ENCODE measurements at places on chromosomes 3 and 15.

DNA sequence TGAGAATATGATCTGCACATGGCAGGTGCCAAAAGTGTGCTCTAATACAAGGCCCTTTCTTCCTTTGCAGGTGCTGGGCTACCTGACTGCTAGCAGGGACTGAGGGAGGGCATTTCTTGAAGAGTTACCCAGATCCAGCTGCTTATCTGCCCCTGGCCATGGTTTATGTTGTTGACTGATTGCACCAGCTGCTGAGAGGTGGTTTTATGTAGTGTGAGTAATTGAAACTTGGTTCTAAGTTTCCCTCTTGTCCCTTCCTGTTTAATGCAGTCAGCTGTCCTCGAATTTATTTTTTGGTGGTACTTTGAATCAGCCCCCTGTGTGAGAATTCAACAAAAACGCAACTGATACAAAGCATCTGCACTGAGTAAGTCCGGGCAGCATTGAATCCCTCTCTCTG, 288.3 kb upstream of the C2CD4B start:
- no peak for DNase-seq

DNA sequence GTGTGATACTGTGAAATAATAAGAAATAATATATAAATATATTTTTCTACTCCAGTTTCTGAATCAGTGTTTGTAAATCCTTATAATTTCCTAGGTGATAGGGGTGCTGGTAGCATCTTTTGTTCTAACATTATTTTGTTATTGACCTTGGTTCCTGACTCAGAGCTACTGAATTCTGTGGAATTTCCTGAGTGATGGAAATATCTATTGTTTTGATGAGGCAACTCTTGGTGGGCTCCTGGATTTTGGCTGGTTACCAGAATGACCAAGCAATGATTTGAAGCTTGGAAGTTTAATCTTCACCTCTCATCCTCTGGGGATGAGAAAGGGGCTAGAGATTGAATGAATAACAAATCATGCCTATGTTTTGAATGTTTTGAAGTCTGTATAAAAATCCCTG, 377.3 kb downstream of the LPP start:
- DNase-seq = no peak

- DNase-seq = no peak
These were observed 10.6 kb downstream of the RBMS3 start for GRCh38 chr3:29291260-29291981.

- no peak for DNase-seq
These were observed 278.0 kb downstream of the ZBBX start for GRCh38 chr3:167102071-167102470.

GRCh38 chr15:98190914-98191313, 230.4 kb downstream of the ARRDC4 start:
- DNase-seq = no peak

DNA sequence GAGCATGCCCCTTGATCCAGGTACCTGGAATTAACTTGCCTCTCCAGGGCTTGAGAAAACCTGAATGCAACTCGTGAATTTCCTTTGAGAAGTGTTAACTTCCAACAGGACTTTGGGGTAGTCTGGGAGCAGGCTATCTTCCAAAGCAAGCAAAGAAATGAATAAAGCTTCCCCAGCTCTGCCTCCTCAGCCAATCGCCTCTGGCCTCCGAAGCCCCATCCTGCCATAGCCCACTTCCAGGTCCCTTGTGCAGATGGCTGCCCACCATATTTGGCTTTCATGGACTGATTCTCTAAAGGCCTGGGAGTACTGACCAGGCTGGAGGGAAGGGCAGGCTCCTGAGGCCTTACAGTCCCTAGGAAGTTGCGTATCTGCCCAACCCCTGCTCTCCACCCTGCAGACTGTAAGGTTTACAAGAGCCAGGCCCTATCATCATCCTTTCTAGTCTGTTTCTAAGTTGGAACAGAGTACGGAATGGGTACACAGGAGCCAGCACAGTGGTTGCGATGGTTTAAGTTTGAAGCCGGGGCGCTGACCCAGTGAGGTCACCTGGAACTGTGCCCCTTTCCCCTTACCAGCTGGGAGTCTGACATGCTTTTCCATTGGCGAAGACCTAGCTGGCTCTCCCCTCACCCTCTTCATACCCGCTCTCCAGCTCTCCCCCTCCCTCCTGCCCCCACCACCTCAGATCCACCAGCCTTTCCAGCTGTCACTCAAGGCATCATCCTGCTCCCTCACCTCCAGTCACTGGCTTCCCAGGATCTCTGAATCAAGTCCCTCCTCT, 1.1 kb upstream of the PML start:
- no peak for DNase-seq

DNA sequence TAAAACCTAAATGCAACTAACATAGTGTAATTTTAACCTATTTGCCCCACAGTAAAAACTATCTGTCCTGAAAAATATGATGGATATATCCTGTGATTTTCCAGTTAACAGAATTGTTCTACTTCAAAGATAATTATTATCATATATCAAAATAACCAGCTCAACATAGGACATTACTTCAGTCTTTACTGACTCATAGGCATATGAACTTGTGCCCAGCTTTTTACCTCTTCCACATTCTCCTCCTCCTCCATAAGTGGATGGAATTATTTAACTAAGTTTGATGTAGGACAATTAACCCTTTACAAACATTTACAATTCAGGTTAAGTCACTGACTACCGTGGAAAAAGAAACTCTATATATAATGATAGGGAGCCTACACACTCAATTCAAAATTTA, 22.9 kb upstream of the USF3 start:
- no peak for DNase-seq

DNA sequence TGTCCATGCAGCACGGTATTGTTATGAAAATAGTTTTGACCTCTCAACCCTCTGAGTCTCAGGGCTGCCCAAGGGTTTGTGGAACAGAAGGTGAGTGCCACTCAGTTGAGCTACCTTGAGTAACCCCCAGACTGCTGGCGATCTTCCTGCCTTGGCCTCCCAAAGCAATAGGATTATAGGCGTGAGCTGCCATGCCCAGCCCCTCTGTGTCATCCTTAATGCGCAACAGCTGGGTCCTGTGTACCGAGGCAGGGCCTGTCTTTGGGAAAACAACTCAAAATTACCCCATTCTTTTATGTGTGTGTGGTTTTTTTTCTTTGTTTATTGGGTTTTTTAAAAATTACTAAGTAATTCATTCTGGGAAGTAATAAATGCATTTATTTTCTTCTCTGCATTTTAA, 78.3 kb upstream of the TPM1 start:
- DNase-seq = no peak

Data from DMS 273 treated with DMSO at 0.1 percent for 48 hours (cell line).